ENCODE measurements at places on chromosomes 16 and 17. TPM values are rescaled to one million over a fixed set of nuclear protein-coding genes. Genes with fewer than 3 reads are reported as not detected.

Gene TMEM88
- 2.4 TPM for total RNA-seq

Gene HERPUD1
- 127 TPM for total RNA-seq

Gene CHD3
- total RNA-seq = 59.3 TPM

Gene SPAG5
- 84.2 TPM for total RNA-seq

Gene NOXO1
- total RNA-seq = not detected

Gene FBXO39
- not detected for total RNA-seq

Gene ZNF469
- 8.5 TPM for total RNA-seq

Gene AATK
- 0.89 TPM for total RNA-seq

Gene TEX2
- 12.8 TPM for total RNA-seq

Gene SMIM22
- total RNA-seq = not detected

Gene TMEM98
- total RNA-seq = 194 TPM

Gene CACNA1H
- 3.7 TPM for total RNA-seq

Gene USP31
- 9.4 TPM for total RNA-seq

Gene KRT20
- under 0.01 TPM for total RNA-seq

Gene PHOSPHO1
- total RNA-seq = not detected

Gene TRPV2
- 36.8 TPM for total RNA-seq

Gene SMIM5
- not detected for total RNA-seq

Gene CTRB1
- total RNA-seq = not detected

Gene UBALD1
- total RNA-seq = 13.5 TPM

Gene CCL22
- not detected for total RNA-seq

Gene AATF
- total RNA-seq = 23.5 TPM

Gene SLC38A8
- not detected for total RNA-seq

Gene MYBBP1A
- 76.8 TPM for total RNA-seq

Gene PRAC2
- total RNA-seq = not detected

Gene MYH8
- total RNA-seq = not detected

Gene KCNG4
- total RNA-seq = not detected

Gene DRC3
- 0.33 TPM for total RNA-seq

Gene TNP2
- total RNA-seq = not detected
